ENCODE measurements at places on chromosomes 5 and 9. TPM values are rescaled to one million over a fixed set of nuclear protein-coding genes. Genes with fewer than 3 reads are reported as not detected.

Gene TRAF1
- 11.3 TPM for total RNA-seq

DNA sequence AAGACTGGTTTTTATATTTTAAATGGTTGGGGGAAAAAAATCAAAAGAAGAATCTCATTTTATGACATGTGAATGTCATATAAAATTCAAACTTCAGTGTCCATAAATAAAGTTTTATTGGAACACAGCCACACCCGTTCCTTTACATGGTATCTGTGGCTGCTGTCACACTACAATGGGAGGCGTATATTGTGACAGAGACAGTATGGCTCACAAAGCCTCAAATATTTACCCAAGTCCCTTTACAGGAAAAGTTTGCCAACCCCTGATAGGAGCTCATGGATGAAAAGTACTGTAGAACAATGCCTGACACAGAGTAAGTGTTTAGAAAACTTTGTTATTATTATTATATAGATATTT, 5.2 kb upstream of the DUSP1 start:
- no peak for DNase-seq

Gene SHROOM1
- total RNA-seq, result 7.6 TPM

DNA sequence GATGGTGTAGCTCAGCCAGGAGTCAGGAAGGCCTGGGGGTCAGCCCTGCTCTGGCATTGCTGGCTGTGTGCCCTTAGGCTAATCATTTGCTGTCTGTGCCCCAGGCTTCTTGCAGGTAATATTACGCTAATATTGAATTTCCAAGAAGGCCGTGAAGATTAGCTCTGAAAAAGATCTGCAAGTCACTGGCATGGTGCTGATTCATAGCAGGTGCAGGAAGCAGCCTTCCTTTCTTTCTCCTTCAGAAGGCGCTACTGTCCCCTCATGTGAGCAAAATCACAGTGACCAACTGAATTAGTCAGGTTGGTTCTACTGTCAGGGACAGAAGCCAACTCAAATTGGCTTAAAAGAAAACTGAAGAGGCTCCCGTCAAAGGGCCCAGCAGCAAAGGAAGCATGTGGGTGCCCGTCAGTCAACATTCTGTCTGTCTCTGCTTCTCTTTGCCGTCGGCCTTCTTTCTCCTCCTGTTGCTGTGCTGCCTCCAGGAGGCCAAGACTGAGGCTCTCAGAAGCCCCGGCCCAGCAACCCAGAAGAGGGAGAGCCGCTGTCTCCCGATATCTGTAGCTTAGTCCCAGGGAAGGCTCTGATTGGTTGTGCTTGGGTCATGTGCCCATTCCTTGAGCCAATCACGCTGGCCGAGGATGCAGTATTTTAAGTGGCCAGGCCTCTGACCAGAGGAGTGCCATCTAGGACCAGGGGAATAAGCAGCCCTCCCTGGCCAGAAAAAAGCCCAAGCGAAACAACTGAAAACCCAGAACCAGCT, 67.8 kb upstream of the NEURL1B start:
- DNase-seq, result no peak

Gene SH2D3C
- total RNA-seq, result 9.4 TPM

GRCh38 chr5:30324083-30324482, 869.4 kb upstream of the CDH6 start:
- no peak for DNase-seq

DNA sequence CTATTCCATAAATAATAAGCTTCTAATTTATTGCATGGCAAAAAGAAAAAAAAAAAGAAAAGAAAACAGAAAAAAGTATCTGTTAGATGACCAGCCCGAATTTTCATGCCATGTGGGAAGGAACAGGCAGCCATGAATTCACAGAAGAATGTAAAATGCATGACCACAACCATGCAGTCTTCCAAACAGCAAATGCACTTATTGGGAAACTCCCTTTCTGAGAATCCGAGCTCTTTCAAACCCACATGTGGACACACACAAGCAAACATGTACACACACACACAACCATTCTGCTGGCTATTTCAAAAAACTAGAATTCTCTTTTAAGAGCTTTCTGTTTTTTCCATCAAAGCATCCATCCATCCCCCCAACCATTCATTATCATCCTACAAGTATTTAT, 236.1 kb downstream of the DNAH5 start:
- DNase-seq, result no peak

DNA sequence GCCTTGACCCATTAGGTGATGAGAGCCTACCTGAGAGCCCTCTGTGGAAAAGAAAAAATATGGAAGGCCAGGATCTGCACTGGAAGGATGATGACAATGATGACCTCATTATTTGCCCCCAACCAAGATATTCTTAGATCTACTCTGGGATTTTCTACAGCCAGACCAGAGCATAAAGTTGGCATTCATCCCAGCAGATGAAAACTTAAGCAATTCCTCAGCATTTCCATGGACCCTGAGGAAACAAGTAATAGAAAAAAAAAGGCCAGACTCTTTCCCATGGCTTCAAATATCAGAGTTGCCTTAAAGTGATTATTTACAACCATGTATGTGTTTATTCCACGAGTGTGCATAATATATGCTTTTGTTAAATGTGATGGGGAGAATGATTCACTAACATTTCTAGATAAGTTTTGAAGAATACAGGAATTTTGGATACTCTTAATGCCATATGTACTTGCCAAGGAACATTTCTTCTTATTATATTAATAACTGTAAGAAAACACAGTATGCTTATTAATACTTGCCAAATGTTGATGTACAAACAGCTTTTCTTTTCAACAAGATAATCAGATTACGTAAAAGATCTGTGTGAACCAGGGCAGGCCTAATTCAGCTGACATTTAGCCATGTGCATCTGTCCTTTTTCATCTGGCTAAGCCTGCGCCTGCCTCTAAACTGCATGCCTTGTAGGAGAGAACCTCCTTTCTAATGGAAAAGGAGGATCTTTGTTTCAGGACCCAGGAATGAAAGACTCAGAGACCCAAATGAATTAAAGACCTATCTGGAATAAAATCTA, 94.8 kb downstream of the ARRDC3 start:
- DNase-seq, result no peak

DNA sequence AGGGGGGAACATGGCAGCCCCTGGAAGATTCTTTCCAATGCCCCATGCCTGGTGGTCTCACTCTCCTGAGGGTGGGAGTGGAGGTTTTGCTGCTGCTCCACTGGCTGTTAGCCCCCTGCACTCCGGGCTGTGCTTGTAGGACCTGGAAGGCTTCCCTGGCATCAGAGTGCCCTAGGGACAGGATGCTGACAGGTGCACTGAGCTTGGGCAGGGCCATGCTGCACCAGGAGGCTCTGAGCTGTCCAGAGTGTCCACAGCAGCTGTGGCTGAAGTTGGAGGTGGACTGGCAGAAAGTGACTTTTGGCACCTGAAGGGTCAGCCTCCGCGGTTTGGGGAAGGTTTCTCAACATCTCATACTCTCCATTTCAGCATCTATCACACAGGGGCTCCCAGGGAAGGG, 249.1 kb downstream of the GADD45G start:
- no peak for DNase-seq

Gene IL13
- not detected for total RNA-seq

Gene DMRT3
- total RNA-seq, result not detected

- DNase-seq, result no peak
Measured at GRCh38 chr9:112743216-112743836, 7.2 kb upstream of the SNX30 start.

- no peak for DNase-seq
Measured at GRCh38 chr5:96113170-96113939, 151.7 kb upstream of the ELL2 start.

GRCh38 chr9:134961331-134962064, 43.8 kb upstream of the FCN1 start:
- DNase-seq, result peak; percentile 85

DNA sequence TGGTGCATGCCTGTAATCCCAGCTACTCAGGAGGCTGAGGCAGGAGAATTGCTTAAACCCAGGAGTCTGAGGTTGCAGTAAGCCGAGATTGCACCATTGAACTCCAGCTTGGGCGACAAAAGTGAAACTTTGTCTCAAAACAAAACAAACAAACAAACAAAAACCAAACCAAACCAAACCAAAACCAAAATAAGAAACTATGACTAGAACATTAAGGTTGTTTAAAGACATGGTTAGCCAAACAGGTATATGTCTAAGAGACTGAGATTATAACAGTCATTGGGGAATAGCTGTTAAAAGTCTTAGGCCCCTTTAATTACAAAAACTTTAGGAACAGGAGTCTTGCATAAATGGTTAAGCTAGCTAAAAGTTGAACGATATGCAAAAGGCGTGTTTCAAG, 63.6 kb downstream of the PRDM9 start:
- DNase-seq, result no peak

DNA sequence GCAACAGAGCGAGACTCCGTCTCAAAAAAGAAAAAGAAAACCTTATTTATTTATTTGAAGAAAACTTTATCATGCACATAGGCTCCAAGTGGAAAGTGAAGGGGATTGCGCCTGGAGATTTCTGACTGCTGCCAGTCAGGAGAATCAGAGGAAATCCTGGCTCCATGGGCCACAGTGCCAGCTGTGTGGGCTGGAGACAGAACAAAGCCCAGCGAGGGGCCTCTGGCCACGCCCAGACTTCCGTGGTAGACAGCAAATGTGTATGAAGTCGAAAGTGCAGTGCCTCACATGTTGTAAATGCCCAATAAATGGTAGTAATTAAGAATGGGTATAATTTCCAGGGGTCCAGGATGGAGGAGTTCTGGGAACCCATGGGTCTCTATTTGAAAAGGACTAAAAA, 75.8 kb upstream of the WWC1 start:
- no peak for DNase-seq

Gene NEURL1B
- total RNA-seq, result 5.4 TPM

- no peak for DNase-seq
Measured at GRCh38 chr9:112091810-112092209, 83.3 kb downstream of the SUSD1 start.

Measured in chondrocyte (in vitro differentiated cells).